ENCODE measurements at places on chromosomes 7 and 10.
A peak's percentile ranks its signal among the peaks of the same experiment; 100 is the strongest.

GRCh38 chr7:76071316-76072242, 23.7 kb downstream of the MDH2 start:
- peak; percentile 37 for DNase-seq

GRCh38 chr7:117550625-117551024, 70.8 kb downstream of the CFTR start:
- DNase-seq: no peak

- no peak for DNase-seq
Measured at GRCh38 chr7:7920481-7920880, 48.1 kb upstream of the GLCCI1 start.

- DNase-seq: peak; percentile 91
Measured at GRCh38 chr10:68153473-68154210, 44.4 kb downstream of the MYPN start.

DNA sequence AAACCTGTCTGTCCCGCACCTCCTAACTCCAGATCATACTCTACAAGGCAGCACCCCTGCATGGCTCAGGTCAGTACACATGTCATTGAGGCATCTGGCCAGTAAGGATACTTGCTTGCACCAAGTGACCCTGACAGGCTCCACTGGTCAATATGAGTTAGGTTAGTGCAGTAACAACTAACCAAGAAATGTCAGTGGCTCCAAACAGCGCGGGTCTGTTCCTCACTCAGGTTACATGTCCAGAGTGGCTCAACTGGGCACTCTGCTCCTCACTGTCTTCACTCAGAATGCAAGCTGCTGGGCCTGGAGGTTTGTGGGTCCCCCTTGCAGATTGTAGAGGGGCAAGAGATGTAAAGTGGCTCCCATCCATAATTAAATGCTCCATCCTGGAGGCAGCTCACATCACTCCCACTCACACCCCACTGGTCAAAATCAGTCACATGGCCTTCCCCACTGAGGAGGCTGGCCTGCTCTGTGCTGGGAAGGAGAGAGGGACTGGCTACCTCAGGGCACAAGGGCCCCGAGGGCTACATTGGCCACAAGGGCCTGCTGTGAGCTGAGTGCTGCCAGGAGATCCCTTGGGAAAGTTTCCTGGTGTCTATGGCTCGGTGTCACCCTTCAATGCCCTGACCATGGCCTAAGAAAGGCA, 109.1 kb upstream of the GDF10 start:
- no peak for DNase-seq

DNA sequence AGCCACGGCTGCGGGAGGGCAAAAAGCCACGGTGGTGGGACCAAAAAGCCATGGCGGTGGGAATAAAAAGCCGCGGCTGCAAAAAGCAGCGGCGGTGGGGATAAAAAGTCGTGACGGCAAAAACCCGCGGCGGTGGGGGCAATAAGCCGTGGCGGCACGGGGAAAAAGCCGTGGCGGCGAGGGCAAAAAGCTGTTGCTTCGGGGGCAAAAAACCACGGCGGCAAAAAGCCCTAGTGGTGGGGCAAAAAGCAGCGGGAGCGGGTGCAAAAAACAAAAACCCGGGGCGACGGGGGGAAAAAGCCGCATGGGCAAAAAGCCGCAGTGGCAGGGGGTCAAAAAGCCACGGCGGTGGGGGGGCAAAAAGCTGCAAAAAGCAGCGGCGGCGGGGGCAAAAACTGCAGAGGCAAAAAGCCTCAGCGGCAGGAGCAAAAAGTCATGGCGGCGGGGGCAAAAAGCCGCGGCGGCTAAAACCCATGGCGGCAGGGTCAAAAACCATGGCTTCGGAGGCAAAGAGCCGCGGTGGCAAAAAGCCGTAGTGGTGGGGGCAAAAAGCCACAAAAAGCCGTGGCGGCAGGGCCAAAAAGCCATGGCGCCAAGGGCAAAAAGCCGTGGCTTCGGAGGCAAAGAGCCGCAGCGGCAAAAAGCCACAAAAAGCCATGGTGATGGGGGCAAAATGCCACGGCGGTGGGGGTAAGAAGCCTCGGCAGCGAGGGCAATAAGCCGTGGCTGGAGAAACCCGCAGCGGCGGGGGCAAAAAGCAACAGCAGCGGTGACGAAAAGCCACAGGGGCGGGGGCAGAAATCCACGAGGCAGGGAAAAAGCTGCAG, 525.8 kb downstream of the ZNF33B start:
- DNase-seq: no peak

- no peak for DNase-seq
Measured at GRCh38 chr10:77583527-77583926, 54.1 kb downstream of the KCNMA1 start.

GRCh38 chr10:17176091-17176490, 25.4 kb downstream of the TRDMT1 start:
- no peak for DNase-seq

GRCh38 chr10:79374312-79375191, 27.3 kb downstream of the PPIF start:
- DNase-seq: peak; percentile 77

- DNase-seq: peak; percentile 96
Measured at GRCh38 chr7:131235489-131236317, 92.0 kb upstream of the MKLN1 start.

- no peak for DNase-seq
Measured at GRCh38 chr10:131689486-131689885, 211.3 kb upstream of the PPP2R2D start.

DNA sequence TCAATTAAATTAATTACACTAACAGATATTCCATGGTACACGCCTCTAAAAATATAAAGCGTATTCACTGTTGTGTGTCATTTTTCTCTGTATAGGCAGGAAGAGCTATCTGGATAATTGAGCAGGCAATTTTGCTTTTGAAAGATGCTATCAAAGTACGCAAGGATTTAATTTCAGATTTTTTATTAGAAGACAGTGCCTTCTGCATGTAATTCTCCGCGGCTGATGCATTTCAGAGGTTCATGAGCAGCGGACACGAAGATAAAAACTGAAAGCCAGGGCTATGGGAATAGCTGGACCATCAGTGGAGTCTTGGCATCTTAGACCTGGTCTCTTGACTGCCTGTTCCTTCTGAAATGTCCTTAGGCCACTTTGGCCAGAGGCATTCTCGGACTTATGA, 35.7 kb upstream of the SDK1 start:
- DNase-seq: no peak

- peak; percentile 83 for DNase-seq
Measured at GRCh38 chr7:28052933-28053332, 127.7 kb downstream of the JAZF1 start.

GRCh38 chr10:62233356-62234076, 35.1 kb downstream of the RTKN2 start:
- DNase-seq: peak; percentile 42

DNA sequence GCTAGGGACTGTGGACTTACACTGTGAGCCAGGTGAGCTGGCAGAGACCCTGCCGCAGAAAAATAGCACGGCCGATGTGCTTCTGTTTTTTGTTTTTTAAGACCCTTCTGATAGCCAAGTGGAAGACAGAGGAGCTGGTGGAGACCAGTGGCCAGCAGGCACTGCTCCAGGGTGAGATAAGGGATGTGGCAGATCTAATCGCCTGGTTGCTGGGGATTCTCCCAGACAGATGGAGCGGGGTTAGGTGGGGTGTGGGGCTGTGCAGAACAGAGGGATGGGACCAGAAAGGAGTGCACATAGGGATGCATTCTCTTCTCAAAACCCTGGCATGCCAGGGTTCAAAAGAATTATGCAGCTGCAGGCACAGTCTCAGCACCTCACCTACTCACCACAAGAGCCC, 82.2 kb downstream of the VOPP1 start:
- DNase-seq: no peak

- DNase-seq: no peak
Measured at GRCh38 chr10:52807803-52808202, 35.2 kb upstream of the MBL2 start.

DNA sequence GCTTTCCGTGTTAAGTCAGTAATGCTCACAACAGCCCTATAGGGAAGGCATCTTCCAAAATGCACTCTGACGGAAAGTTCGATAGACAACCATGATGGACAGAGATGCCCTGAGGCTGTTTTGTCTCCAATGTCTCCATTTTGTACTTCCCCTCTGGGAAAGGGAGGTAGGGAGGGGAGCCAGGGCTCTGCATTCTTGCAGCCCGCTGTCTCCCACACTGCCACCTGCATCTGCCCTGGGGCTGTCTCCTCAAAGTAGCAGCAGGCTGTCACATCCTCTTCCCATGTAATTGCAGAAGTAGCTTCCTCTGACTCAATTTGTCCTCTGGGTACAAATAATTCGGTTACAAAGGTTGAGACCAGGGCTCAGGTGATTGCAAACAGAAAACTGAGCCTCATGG, 131.4 kb downstream of the GPAM start:
- DNase-seq: no peak

GRCh38 chr10:74542077-74542476, 284.3 kb upstream of the KAT6B start:
- DNase-seq: peak; percentile 54

GRCh38 chr7:50552139-50552538, 13.1 kb downstream of the DDC start:
- no peak for DNase-seq

DNA sequence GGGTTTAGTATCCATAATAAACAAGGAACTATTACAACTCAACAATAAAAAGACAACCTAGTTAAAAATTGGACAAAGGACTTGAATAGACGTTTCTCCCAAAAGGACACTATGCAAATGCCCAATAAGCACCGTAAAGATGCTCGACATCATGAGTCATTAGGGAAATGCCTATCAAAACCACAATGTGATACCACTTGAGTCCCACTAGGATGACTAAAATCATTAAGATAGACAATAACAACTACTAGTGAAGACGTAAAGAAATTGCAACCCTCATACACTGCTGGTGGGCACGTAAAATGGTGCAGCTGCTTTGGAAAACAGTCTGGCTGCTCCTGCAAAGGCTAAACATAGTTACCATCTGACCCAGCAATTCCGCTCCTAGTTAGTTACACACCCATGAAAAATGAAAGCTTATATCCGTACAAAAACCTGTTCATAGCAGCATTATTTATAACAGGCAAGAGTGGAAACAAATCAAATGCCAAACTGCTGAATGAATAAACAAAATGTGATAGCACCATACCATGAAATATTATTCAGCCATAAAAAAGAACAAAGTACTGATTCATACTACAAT, 17.3 kb downstream of the CCDC3 start:
- peak; percentile 41 for DNase-seq

- peak; percentile 82 for DNase-seq
Measured at GRCh38 chr10:16950656-16951601, 133.7 kb upstream of the RSU1 start.

- DNase-seq: no peak
Measured at GRCh38 chr7:79216236-79216635, 237.2 kb downstream of the MAGI2 start.

GRCh38 chr7:98902523-98902922, 24.2 kb downstream of the TRRAP start:
- no peak for DNase-seq

- DNase-seq: peak; percentile 23
Measured at GRCh38 chr7:82677493-82677892, 233.9 kb upstream of the CACNA2D1 start.

DNA sequence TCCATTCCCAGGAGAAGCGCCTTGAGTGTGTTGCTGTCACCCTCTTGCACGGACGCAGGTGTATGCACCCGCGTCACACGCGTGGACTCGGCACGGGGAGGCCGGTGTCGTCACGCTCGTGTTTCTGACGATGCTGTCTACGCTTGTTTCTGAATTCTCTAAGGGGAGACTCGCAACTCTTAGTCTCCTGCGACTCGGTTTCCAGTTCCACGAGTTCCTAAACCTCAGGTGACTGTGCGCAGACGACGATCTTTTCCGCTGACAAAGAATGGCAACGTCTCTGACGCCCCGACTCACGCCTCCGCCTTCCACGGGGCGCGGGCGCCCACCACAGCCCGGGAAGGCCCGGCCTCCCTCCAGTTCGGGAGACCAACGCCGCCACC, 579 bp downstream of the IDI1 start:
- DNase-seq: no peak

GRCh38 chr7:117085769-117086463, 132.6 kb downstream of the ST7 start:
- no peak for DNase-seq

- peak; percentile 71 for DNase-seq
Measured at GRCh38 chr10:35379226-35380137, 43.2 kb downstream of the CCNY start.

DNA sequence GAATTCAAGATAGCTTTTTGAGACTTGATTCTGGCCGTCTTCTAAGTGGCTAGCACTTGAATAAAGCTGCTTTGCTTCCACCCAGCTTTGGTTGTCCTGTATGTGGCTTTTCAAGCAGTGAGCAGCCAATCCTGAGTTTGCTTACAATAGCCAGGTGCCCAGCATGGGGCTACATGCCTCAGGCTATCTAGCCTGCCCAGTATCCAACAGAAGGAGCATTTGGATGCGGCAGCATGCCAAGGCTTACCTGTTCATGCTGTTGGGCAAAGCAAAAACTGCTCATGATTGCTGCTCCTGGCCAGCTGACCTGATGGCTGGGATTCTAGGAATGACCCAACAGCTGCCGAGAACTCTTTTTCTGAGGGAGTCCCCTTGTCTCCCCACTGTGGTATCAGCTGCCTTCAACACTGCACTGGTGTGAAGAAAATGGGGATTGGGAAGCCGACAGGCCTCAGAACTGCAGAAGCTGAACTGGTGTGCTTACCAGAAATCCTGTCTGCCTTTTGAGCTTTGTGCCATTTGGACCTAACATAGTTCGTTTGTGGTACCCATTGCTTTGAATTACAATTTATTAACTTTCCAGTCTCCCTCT, 618.9 kb upstream of the IGFBP3 start:
- no peak for DNase-seq

DNA sequence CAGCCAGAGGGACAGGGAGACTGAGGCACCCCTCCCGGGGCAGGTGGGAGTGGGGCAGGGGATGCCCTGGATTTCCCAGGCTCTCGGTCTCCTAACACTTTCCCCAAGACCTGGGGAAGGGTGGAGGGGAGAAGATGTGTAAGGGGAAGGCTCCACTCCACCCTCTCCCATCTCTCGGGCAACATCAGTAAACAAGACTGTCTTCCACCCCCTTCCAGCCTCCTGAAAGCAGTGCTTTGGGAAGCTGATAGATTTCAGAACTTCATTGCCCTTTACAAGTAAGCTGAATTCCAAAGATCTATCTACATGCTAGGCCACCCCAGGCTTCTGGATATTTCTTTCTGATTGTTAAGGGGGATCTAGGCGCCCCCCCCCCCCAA, 3.7 kb downstream of the FLNC start:
- no peak for DNase-seq

DNA sequence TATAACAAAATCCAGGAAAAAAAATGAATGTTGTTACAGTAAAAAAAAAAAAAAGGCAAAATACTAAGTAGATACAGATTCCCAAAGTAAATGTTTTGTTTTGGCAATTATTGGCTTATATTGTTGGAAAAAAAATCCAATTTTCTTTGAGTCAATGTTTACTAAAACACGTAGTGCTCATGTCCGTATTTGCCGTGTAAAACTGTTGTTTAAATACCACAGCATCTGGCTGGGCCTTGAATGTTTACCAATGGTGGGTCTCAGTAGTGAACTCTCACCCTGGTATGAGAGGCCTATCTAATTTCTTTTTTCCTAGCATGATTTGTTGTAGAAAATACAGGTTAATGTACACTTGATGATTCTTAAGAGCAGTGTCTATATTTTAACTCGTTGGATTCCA, 41.4 kb upstream of the SLC26A5 start:
- DNase-seq: no peak

GRCh38 chr7:158825628-158826289, 3.5 kb downstream of the ESYT2 start:
- no peak for DNase-seq

All from fibroblast of skin of abdomen (primary cell).